ENCODE measurements at places on chromosomes 6 and 20. TPM values are rescaled to one million over a fixed set of nuclear protein-coding genes. Genes with fewer than 3 reads are reported as not detected.

STMND1 gene
- not detected for total RNA-seq

WFDC5 gene
- total RNA-seq = not detected

TRIM15 gene
- not detected for total RNA-seq

TMEM170B gene
- 0.67 TPM for total RNA-seq

RIPOR3 gene
- not detected for total RNA-seq

ENPP1 gene
- 1.3 TPM for total RNA-seq

CNR1 gene
- 1.9 TPM for total RNA-seq

CYP39A1 gene
- total RNA-seq = not detected

BMP5 gene
- 0.04 TPM for total RNA-seq

TSBP1 gene
- not detected for total RNA-seq

CASS4 gene
- total RNA-seq = not detected

OR2J3 gene
- not detected for total RNA-seq

FRK gene
- total RNA-seq = 1.3 TPM

SLC17A1 gene
- 0.16 TPM for total RNA-seq

TBXT gene
- total RNA-seq = not detected

HLA-DQB1 gene
- not detected for total RNA-seq

DDO gene
- 0.16 TPM for total RNA-seq

SALL4 gene
- 1.6 TPM for total RNA-seq

PLN gene
- total RNA-seq = not detected

LST1 gene
- total RNA-seq = 0.36 TPM

SYNDIG1 gene
- 1.9 TPM for total RNA-seq

SPAG4 gene
- total RNA-seq = 5.2 TPM

ZNF311 gene
- total RNA-seq = 0.18 TPM

CYP24A1 gene
- total RNA-seq = 140 TPM

SLC35D3 gene
- 0.14 TPM for total RNA-seq

POPDC3 gene
- 24.4 TPM for total RNA-seq

PDE10A gene
- 28.6 TPM for total RNA-seq

IMPG1 gene
- not detected for total RNA-seq

TRIM40 gene
- total RNA-seq = not detected

WFDC11 gene
- total RNA-seq = not detected
